ENCODE measurements at places on chromosomes 4 and X.

- peak within 1 kb of the TSS; percentile 100 for H3K27ac ChIP-seq
- H3K4me1 ChIP-seq: peaks cover 35% of the 10 kb centered on the region
- H3K4me3 ChIP-seq: peak within 1 kb of the TSS; percentile 97
- no peaks in the 10 kb centered on the region for H3K27me3 ChIP-seq
- H3K36me3 ChIP-seq: peaks cover 40% of the 10 kb centered on the region
Measured at GRCh38 chr4:189940178-189941004, at the start of gene FRG1. FRG1 (plus strand) TSS chr4:189940872; CDS start chr4:189941010, 138 bp downstream.

GRCh38 chr4:75678965-75679364, 5.8 kb upstream of the G3BP2 start:
- H3K4me3 ChIP-seq: no peak overlapping the region
- peaks cover 24% of the 10 kb centered on the region for H3K4me1 ChIP-seq
- no peak for DNase-seq
- H3K36me3 ChIP-seq: no peaks in the 10 kb centered on the region
- no peaks in the 10 kb centered on the region for H3K27me3 ChIP-seq
- H3K27ac ChIP-seq: no peak overlapping the region

- H3K36me3 ChIP-seq: no peaks in the 10 kb centered on the region
- H3K4me3 ChIP-seq: no peak overlapping the region
- DNase-seq: no peak
- no peaks in the 10 kb centered on the region for H3K4me1 ChIP-seq
- no peak overlapping the region for H3K27ac ChIP-seq
Measured at GRCh38 chr4:85724791-85725563, 250.0 kb downstream of the ARHGAP24 start.

DNA sequence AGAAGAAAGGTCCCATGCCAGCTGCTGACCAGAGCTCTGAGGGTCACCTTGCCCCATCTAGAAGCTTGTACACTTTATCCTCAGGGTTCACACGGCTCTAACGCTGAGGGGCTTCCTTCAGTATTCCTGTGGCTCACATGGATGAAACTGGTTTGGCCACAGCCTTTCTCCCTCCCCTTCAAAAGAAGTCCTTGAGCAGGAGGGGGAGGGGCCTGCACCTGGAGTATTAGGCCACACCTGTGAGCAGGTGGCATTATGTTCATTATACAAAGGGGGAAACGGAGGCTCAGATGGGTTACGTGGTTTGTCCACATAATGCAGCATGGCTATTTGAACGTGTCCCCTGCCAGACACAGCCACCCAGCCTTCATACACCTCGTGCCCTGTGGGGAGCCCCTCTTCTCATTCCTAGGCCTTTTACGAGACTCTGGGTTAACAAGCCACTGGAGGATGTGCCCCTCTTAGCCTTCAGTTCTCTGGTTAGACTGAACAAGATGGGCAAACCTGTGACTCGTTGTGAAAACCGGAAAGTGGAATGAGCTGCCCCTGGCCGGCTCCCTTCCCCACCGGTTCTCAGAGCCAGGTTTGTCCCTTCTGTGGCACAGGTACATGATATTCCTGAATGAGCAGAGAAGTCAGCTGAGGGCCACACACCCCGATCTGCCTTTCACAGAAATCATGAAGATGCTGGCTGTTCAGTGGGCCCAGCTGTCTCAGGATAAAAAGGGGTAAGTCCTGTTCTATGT, 27.2 kb upstream of the JAKMIP1 start:
- no peak overlapping the region for H3K27ac ChIP-seq
- peaks cover 14% of the 10 kb centered on the region for H3K27me3 ChIP-seq
- DNase-seq: no peak
- H3K36me3 ChIP-seq: no peaks in the 10 kb centered on the region

DNA sequence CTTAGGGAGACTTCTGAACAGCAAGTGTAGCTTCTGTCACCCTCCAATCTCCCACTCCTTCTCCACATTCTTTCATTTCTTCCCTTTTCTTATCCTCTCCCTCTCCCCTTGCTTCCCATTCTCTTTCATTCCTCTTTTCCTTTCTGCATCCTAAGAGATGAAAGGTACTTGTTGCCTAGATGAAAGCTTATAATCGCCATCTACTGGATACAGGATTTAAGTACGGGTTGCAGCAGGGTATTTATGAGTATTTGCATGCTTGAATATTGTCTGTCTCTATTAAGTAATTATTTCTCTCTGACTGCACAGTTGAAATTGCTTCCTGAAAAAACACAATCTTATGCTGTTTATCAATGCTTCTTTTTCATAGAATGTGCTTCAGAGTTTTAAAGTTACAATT, 174.0 kb upstream of the TENT5D start:
- H3K36me3 ChIP-seq: no peaks in the 10 kb centered on the region
- H3K4me1 ChIP-seq: no peaks in the 10 kb centered on the region
- no peak overlapping the region for H3K27ac ChIP-seq
- H3K4me3 ChIP-seq: no peak overlapping the region
- no peaks in the 10 kb centered on the region for H3K27me3 ChIP-seq

DNA sequence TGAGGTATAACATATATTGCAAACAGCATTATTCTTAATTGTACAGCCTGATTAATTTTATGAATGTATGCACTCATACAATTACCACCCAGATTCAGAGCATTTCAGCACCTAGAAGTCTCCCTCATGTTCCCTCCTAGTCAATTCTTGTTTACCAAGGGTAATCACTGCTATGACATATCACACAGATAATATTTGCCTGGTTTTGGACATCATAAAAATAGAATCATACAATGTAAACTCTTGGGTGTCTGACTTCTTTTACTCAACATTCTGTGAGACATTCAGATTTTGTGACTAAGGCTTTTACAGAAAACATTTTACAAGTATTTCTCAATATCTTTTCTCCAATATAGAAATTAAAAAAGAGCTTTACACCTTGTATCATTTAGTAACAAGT, 66.9 kb downstream of the PTPN13 start:
- H3K27ac ChIP-seq: no peak overlapping the region
- H3K4me3 ChIP-seq: no peak overlapping the region
- no peak for DNase-seq
- H3K36me3 ChIP-seq: no peaks in the 10 kb centered on the region
- H3K4me1 ChIP-seq: no peaks in the 10 kb centered on the region

DNA sequence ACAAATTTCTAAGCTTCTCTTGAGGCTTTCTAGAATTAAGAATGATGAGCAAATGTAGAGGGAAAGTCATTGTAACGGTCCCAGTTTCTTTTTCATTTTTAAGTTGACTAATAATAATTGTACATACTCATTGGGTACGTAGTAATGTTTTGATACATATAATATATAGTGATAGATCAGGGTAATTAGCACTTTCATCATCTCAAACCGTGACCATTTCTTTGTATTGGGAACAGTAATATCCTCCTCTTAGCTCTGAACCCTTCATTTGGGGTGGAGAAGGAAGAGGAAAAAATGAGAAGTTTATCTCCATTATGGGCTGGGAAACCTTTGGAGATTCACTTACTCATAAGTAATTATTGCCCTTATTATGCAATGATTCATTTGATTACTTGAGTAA, 39.0 kb upstream of the GBA3 start:
- H3K27me3 ChIP-seq: peaks cover 5% of the 10 kb centered on the region
- H3K27ac ChIP-seq: no peak overlapping the region
- no peak overlapping the region for H3K4me3 ChIP-seq

DNA sequence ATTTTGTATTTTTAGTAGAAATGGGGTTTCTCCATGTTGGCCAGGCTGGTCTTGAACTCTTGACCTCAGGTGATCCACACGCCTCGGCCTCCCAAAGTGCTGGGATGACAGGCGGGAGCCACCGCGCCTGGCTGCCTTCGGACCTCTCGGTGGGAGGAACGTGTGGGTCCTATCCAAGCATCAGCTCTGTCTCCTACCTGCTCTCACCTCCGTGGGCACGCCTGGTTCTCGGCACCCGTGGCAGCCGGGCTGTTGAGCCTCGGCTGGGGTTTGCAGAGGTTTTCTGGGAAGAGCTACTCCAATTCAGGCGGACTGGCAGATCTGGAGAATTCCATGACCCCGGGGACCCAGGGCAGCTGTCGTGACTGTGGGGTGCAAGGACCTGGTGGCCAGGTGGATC, 23.6 kb upstream of the PPP2R3B start:
- H3K27me3 ChIP-seq: peaks cover 3% of the 10 kb centered on the region
- no peak for DNase-seq
- H3K36me3 ChIP-seq: peaks cover 5% of the 10 kb centered on the region
- no peak overlapping the region for H3K27ac ChIP-seq
- H3K4me3 ChIP-seq: no peak overlapping the region
- no peaks in the 10 kb centered on the region for H3K4me1 ChIP-seq

DNA sequence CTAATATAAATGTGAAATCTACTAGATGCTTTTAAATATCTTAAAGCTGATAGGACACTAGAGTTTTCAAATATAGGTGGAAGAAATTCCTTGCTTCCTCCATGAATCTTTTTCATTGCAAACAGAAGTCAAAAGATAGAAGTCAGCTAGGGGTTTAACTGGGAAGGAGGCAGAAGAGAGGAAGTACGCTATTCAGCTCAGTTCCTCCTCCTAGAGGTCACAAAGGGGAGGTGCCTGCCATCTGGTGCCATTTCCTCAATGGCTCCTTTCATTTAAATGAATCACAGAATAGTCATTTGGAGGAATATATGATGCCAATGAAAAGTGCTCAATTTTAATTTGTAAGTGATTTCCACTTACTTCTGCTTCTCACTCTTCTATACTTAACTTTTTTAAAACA, 8.5 kb downstream of the COL25A1 start:
- DNase-seq: no peak
- no peak overlapping the region for H3K4me3 ChIP-seq

DNA sequence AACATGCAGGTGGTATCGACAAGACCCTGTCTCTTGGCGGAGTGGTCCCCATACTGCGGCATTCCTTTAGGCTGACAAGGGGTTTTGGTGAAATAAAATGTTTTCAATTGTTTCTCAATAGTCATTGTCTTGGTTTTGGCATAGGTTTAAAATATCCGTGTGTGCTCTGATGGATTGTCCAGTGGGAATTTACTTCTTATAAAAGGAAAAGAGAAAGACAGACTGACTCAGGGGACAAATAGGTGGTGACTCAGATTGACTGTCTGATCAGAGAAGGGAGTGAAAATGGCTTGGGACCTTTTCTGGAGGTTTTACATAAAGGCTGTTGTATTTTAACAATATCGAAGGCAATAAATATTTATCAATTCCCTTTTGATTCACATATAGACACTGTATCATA, 129.8 kb downstream of the SORBS2 start:
- no peak overlapping the region for H3K4me3 ChIP-seq
- no peak for DNase-seq
- no peak overlapping the region for H3K27ac ChIP-seq
- H3K4me1 ChIP-seq: no peaks in the 10 kb centered on the region
- no peaks in the 10 kb centered on the region for H3K27me3 ChIP-seq
- no peaks in the 10 kb centered on the region for H3K36me3 ChIP-seq

- no peaks in the 10 kb centered on the region for H3K27me3 ChIP-seq
- H3K36me3 ChIP-seq: peaks cover 8% of the 10 kb centered on the region
- H3K27ac ChIP-seq: no peak overlapping the region
- no peak overlapping the region for H3K4me3 ChIP-seq
- no peaks in the 10 kb centered on the region for H3K4me1 ChIP-seq
Measured at GRCh38 chrX:2457289-2458133, 43.3 kb downstream of the DHRSX start.

- no peak overlapping the region for H3K27ac ChIP-seq
- no peaks in the 10 kb centered on the region for H3K27me3 ChIP-seq
- no peaks in the 10 kb centered on the region for H3K4me1 ChIP-seq
- no peaks in the 10 kb centered on the region for H3K36me3 ChIP-seq
- H3K4me3 ChIP-seq: no peak overlapping the region
Measured at GRCh38 chrX:73916931-73917667, 354.1 kb downstream of the CHIC1 start.

- no peaks in the 10 kb centered on the region for H3K4me1 ChIP-seq
- H3K4me3 ChIP-seq: no peak overlapping the region
- H3K27me3 ChIP-seq: no peaks in the 10 kb centered on the region
- peaks cover 3% of the 10 kb centered on the region for H3K36me3 ChIP-seq
Measured at GRCh38 chrX:14776901-14777300, 96.0 kb downstream of the FANCB start.

GRCh38 chr4:113684534-113685091, 76.9 kb downstream of the CAMK2D start:
- peak overlapping the region; percentile 76 for H3K4me3 ChIP-seq
- peaks cover 45% of the 10 kb centered on the region for H3K4me1 ChIP-seq
- DNase-seq: no peak
- H3K27me3 ChIP-seq: no peaks in the 10 kb centered on the region

DNA sequence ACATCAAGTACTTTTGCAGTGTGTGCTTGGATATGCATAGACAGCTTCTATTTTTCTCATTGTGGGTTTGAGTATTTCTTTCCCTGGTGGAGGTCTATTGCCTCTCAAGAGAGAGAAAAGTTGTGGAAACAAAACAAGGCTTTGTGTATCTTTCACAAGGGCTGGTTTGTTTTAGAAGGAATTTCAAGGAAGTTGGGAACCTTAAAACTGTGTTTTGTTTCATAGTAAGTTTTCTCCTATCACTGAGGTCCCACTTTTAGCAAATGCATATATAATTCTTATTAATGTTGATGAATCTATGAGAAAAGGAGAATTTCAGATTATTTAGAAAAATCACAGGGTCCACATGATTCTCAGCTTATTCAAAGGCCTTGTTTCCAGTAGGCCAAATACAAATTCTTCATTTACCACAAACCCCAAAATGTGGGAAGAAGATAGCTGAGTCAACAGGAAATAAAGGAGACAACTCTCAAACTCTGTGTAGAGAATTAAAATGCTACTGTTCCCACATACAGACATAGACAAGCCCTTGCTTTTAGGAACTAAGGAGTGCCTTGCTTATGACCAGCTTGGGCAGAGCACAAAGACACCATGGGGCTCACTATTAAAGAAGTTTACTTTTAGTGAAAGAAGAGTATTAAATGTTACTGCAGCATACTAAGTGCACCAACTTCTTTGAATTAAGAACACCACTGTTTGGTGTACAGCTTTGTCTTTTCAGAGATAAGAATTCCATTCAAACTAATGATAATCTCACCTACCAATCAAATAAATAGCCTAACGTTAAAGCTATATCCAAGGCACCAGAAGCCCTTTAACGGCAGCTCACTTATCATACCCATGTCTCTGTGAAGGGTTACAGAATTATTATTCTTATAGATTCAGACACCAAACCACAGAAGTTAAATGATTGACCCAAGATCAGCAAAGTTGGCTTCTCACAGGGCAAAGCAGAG, 177.4 kb upstream of the LEF1 start:
- no peak for DNase-seq
- H3K36me3 ChIP-seq: peaks cover 2% of the 10 kb centered on the region
- peaks cover 3% of the 10 kb centered on the region for H3K27me3 ChIP-seq
- no peak overlapping the region for H3K4me3 ChIP-seq
- peaks cover 34% of the 10 kb centered on the region for H3K4me1 ChIP-seq

GRCh38 chrX:150854856-150855255, 43.6 kb downstream of the CD99L2 start:
- no peak for DNase-seq
- no peaks in the 10 kb centered on the region for H3K27me3 ChIP-seq
- H3K27ac ChIP-seq: no peak overlapping the region
- no peaks in the 10 kb centered on the region for H3K4me1 ChIP-seq
- no peak overlapping the region for H3K4me3 ChIP-seq

GRCh38 chr4:9771034-9771433, 10.4 kb upstream of the DRD5 start:
- H3K27me3 ChIP-seq: peaks cover 38% of the 10 kb centered on the region
- H3K4me1 ChIP-seq: no peaks in the 10 kb centered on the region
- no peak for DNase-seq

Measured in activated naive CD8-positive, alpha-beta T cell treated with anti-CD3 and anti-CD28 coated beads, Interleukin-2, amount 10 ng/mL, durations not matched to agents 7 days and 5 days (primary cell).